Endodermal cell (in vitro differentiated cells): ENCODE measurements at places on chromosomes 6 and 20.

GRCh38 chr20:51910321-51911050 lies 108.2 kb upstream of the SALL4 start:
- H3K4me1 ChIP-seq: peaks cover 10% of the 10 kb centered on the region
- peak overlapping the region; percentile 91 for H3K27ac ChIP-seq
- no peaks in the 10 kb centered on the region for H3K27me3 ChIP-seq
- H3K36me3 ChIP-seq: no peaks in the 10 kb centered on the region
- peak overlapping the region; percentile 53 for H3K4me3 ChIP-seq

GRCh38 chr6:157772820-157773219 lies 50.2 kb upstream of the SNX9 start:
- no peak overlapping the region for H3K27ac ChIP-seq
- DNase-seq: no peak
- H3K27me3 ChIP-seq: no peaks in the 10 kb centered on the region
- no peak overlapping the region for H3K4me3 ChIP-seq
- no peaks in the 10 kb centered on the region for H3K36me3 ChIP-seq
- no peaks in the 10 kb centered on the region for H3K4me1 ChIP-seq

GRCh38 chr6:140736231-140736630 lies 1361.8 kb upstream of the CITED2 start:
- H3K4me3 ChIP-seq: no peak overlapping the region
- no peaks in the 10 kb centered on the region for H3K27me3 ChIP-seq
- H3K27ac ChIP-seq: no peak overlapping the region
- no peak for DNase-seq
- H3K36me3 ChIP-seq: no peaks in the 10 kb centered on the region
- H3K4me1 ChIP-seq: no peaks in the 10 kb centered on the region

- no peak overlapping the region for H3K27ac ChIP-seq
- H3K4me1 ChIP-seq: no peaks in the 10 kb centered on the region
- DNase-seq: peak; percentile 45
- no peaks in the 10 kb centered on the region for H3K36me3 ChIP-seq
Measured at GRCh38 chr20:44115762-44116644, 71.0 kb downstream of the JPH2 start.

DNA sequence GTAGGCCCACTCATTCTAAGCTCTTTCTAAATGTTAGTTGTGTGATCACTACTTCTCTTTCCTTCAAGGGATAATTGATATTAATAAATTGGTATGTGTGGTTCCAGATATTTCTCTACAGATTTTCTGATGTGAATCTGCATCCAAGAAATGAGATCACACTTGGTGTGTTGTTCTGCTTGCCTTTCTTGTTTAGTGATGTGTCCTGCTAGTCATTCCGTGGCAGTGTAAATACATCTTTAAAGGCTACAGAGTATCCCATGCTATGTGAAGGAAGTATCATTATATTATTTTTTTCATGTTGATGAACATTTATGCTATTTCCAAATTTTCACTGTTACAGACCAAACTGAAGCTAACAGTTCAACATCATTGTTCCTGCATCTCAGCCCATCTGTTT lies 13.2 kb downstream of the CDH26 start:
- H3K36me3 ChIP-seq: no peaks in the 10 kb centered on the region
- H3K4me1 ChIP-seq: no peaks in the 10 kb centered on the region
- H3K27ac ChIP-seq: no peak overlapping the region

- DNase-seq: no peak
- H3K4me3 ChIP-seq: no peak overlapping the region
- no peaks in the 10 kb centered on the region for H3K4me1 ChIP-seq
- no peaks in the 10 kb centered on the region for H3K36me3 ChIP-seq
- H3K27me3 ChIP-seq: no peaks in the 10 kb centered on the region
- H3K27ac ChIP-seq: no peak overlapping the region
Measured at GRCh38 chr20:55977690-55978459, 27.4 kb downstream of the CBLN4 start.

DNA sequence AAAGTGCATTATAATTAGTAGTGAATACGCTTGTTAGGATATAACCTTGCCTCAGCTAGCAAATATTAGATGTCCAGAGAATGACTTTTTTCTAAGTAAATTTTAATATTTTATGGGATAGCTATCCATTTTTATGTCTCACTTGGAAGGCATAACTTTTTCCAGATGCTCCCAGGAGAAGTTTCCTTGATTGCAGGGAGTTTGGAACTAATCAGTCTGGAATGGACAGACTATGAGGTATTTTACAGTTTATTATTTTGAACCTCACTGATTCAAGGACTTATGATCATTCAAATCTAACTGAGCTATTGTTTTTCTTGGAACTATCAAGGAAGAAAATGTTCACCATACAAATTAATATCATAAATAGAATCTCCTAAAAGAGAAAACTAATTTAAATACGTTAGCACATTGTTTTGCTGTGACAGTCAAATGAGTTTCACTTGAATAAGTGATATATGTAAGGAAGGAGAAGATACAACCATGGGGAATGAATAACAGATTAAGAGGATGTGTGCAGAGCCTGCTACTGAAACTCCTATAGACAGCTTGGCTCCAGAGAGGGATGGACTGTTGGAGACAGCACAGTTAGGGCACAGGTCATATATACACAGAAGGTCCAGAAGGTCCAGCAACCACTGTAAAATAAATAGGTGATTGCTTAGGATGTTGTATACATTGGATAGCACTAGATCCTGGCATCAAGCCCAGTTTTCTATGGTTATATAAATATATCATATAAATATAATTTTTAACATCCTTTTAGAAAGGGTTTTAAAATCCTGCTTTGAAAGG lies 20.6 kb upstream of the LCA5 start:
- no peaks in the 10 kb centered on the region for H3K4me1 ChIP-seq
- H3K36me3 ChIP-seq: no peaks in the 10 kb centered on the region
- H3K4me3 ChIP-seq: no peak overlapping the region
- no peak for DNase-seq

DNA sequence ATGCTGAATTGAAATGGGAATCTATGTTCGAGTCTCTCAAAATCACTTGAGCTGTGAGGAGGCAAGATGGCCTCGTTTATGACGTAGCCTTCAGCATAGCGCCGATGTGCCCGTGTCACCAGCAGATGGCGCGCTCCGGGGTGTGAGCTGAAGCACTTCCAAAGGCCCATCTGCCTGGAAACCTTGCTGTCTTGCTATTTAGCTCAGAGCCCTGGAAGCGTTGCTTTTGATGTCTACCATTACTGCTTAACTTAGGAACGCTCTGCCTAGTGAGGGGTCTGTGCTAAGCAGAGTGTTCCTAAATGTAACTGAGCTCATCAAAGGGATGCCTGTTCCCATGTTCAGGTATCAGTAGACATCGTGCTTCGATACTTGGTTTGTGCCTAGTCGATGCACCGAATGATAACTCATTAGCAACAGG lies 67.7 kb downstream of the SYCP2L start:
- no peaks in the 10 kb centered on the region for H3K36me3 ChIP-seq
- no peaks in the 10 kb centered on the region for H3K27me3 ChIP-seq
- peak; percentile 97 for DNase-seq

DNA sequence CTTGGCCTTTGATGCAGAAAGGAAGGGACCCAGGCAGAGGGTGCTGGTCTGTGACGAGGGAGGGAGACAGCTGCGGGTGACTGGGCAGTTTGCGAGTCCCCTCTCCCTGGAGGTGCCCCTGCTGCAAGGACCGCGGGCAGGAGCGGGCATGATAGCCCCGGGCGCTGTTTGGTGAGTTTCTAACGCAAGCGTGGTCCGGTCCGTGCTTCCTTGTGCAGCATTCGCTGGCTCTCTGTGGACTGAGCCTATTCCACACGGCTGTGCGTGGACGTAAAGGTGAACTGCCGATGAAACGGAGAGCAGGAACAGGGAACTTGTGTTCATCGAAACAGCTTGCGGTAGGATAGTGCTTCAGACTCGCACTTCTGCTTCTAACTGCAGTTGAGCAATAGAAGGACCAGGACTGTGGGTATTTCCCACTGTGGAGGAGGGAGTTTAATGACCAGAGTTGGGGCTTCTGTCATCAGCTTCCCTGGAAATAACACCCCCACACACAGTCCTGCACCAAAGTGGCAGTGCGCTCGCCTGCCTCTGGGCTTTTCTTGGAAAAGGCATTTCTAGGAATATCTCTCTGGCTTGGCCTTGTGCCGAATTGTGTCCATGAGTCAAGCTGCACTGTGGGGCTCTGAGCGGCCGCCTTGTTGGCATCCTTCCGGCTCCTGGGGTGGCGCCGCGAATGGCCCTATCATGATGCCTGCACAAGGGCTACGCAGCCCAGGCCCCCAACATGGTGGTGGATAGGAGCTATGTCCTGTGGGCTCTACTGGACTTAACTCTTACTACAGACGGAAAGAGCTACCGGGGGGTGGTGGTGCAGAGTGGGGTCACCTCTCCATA lies 48.9 kb downstream of the DUSP22 start:
- H3K4me3 ChIP-seq: no peak overlapping the region
- peaks cover 2% of the 10 kb centered on the region for H3K36me3 ChIP-seq
- no peaks in the 10 kb centered on the region for H3K27me3 ChIP-seq
- H3K4me1 ChIP-seq: no peaks in the 10 kb centered on the region

DNA sequence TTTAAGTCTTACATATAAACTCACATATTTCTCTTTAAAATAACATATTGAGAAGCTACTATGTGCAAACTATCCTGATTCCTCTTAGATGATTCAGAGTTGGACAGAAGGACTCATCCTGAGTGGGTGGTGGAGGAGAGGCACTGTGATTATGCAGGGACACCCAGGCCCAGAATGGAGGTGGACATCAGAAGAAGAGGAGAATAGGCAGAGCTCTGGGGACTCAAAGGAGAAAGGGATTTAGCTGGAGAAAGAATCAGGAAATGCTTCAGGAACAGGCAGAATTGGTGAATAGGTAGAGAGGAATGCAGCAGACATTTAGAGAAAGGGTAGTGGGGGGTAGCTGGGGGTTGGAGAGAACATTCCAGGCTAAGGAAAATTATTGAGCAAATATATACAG lies 17.4 kb downstream of the RCAN2 start:
- H3K4me3 ChIP-seq: no peak overlapping the region
- H3K27me3 ChIP-seq: no peaks in the 10 kb centered on the region
- no peak overlapping the region for H3K27ac ChIP-seq

GRCh38 chr20:53937339-53937741 lies 133.1 kb downstream of the BCAS1 start:
- no peaks in the 10 kb centered on the region for H3K27me3 ChIP-seq
- H3K27ac ChIP-seq: no peak overlapping the region
- H3K4me3 ChIP-seq: no peak overlapping the region
- DNase-seq: no peak

GRCh38 chr6:159946912-159947311 lies 22.0 kb upstream of the IGF2R start:
- H3K27me3 ChIP-seq: no peaks in the 10 kb centered on the region

- H3K36me3 ChIP-seq: no peaks in the 10 kb centered on the region
- H3K4me3 ChIP-seq: no peak overlapping the region
- H3K27me3 ChIP-seq: no peaks in the 10 kb centered on the region
- no peak overlapping the region for H3K27ac ChIP-seq
Measured at GRCh38 chr20:2237059-2237458, 58.7 kb upstream of the TGM3 start.

DNA sequence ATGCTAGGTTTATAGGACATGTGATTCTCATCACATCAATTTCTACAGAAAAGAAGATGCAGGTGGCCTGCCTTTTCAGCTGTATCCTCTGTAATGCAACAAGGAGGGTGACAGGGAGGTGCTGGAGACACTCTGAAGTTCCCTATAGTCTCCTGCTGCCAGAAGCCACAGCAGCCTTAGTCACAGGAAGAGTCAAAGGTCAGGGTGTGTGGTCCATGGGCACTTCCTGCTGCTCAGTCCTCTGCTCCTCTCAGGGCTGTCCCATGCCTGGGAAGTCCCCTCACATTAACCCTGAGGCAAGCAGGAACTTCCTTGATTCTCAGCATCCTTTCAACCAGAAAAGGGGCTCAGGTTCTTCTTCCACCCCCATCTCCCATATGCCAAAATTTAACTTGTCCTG lies 144.8 kb upstream of the FOXA2 start:
- no peak overlapping the region for H3K4me3 ChIP-seq
- no peaks in the 10 kb centered on the region for H3K27me3 ChIP-seq
- no peaks in the 10 kb centered on the region for H3K36me3 ChIP-seq
- H3K4me1 ChIP-seq: no peaks in the 10 kb centered on the region

GRCh38 chr6:153140299-153140698 lies 9.2 kb upstream of the RGS17 start:
- no peaks in the 10 kb centered on the region for H3K36me3 ChIP-seq
- H3K4me3 ChIP-seq: no peak overlapping the region
- peaks cover 41% of the 10 kb centered on the region for H3K27me3 ChIP-seq
- no peak for DNase-seq
- H3K27ac ChIP-seq: no peak overlapping the region
- peaks cover under 1% of the 10 kb centered on the region for H3K4me1 ChIP-seq

DNA sequence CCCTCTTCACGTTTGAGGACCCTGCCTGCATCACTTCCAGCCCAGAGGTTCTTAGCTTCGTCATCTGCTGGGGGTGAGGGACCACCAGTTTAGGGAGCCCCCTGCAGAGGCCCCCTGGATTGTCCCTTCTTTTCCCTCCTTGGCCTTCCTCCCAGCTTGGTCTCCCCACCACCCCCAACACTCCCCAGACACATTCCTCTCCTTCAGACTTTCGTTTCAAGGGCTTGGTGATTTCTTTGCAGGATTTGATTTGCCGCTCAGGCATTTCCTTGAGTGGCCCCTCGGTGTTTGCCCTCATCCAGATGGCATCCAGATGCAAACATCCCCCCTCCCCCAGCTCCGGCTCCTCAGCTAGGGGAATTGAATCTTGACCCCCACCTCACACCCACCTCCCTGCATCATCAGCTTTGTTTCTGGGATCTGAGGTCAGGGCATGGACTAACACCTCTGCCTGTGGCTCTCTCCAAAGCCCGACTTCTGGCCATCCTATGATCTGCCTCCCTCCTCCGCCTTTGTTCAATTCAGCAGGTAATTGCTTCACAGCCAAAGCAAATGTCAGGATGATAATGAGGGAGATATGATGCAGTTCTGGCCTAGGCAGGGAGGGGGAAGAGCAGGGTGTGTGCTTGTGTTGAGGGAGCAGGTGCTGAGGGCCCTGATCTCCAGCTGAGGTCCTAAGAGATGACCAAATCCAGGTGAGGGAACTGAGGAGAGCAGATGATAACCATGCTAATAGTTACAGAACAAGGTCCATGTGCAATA lies 141.5 kb downstream of the VEGFA start:
- peaks cover 19% of the 10 kb centered on the region for H3K4me1 ChIP-seq
- no peaks in the 10 kb centered on the region for H3K36me3 ChIP-seq
- no peaks in the 10 kb centered on the region for H3K27me3 ChIP-seq
- peak overlapping the region; percentile 57 for H3K27ac ChIP-seq
- peak; percentile 73 for DNase-seq

GRCh38 chr20:45835825-45836224 lies 2.2 kb downstream of the SNX21 start:
- peaks cover 6% of the 10 kb centered on the region for H3K4me1 ChIP-seq
- H3K36me3 ChIP-seq: peaks cover 4% of the 10 kb centered on the region
- H3K4me3 ChIP-seq: no peak overlapping the region
- no peaks in the 10 kb centered on the region for H3K27me3 ChIP-seq
